ENCODE measurements at places on chromosomes 6 and 20. TPM values are rescaled to one million over a fixed set of nuclear protein-coding genes. Genes with fewer than 3 reads are reported as not detected.

GRCh38 chr6:136511926-136512325 is 38.3 kb downstream of the MAP7 start:
- no peaks in the 10 kb centered on the region for H3K4me1 ChIP-seq
- no peak overlapping the region for H3K27ac ChIP-seq
- H3K36me3 ChIP-seq = no peaks in the 10 kb centered on the region
- H3K27me3 ChIP-seq = peaks cover 22% of the 10 kb centered on the region
- no peak overlapping the region for H3K4me3 ChIP-seq

DNA sequence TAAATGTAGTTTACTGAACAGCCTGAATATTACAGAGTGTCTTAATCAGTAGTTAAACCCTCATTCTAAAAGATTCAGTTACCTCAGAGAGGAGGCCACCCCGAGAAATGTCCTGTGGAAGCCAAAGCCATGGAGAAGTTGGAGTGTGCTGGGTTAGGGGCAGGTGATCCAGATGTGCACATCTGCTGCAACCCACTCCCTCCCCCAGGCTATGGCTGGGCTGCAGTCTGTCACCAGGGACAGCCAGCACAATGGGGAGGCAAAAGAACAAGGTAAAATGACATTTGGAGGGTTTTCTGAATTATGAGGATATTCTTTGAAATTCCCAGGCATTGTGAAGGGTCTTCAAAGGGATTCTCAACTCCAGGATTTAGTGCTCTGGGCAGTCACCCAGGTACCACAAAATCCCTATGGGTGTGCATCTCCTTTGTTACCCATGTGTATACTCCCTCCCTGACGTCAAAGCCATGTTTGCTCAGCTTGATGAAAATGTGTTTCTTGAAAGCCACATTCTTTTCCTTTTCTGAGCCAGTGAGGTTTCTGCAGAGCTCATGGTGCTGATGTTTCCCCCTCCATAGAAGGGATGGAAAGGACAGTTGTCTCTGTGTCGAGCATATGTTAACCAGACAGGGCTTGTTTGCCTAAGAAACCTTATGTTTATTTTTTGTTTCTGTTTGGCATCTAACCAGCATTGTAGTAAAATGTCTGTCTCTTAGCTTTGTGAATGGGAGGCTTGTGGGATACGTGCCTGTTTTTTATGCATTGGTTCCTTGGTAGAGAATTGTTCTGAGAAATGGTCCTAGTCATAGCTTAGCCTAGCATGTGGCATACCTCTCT is 212.3 kb upstream of the TBX18 start:
- peaks cover 4% of the 10 kb centered on the region for H3K27me3 ChIP-seq
- H3K4me3 ChIP-seq = no peak overlapping the region
- no peak for DNase-seq
- no peak overlapping the region for H3K27ac ChIP-seq

MUCL3 gene
- not detected for total RNA-seq

DEK gene
- 62.1 TPM for total RNA-seq

- no peak overlapping the region for H3K27ac ChIP-seq
- peaks cover 8% of the 10 kb centered on the region for H3K4me1 ChIP-seq
- DNase-seq = no peak
These were observed 456.0 kb upstream of the PTCHD4 start for GRCh38 chr6:48567016-48567415.
